NCI-H774 (cell line): ENCODE measurements at places on chromosomes 4 and X.

DNA sequence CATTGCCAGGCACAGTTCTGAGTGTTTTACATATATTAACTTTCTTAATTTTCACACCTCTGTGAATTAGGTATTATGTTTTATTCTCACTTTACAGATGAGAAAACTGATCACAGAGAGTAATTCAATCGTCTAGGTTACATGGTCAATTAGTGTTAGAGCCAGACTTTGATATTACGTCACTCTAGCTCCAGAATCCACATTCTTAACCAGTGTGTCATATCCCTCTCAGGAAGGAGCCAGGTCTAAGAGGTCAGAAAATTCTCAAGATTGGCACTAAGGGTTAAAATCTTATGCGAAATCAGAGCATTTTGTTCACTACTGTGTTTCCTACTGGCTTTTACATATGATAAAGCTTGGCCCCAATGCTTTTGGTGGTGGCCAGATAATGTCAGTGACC lies 7.4 kb downstream of the DMP1 start:
- DNase-seq = no peak

- no peak for DNase-seq
These were observed 28.7 kb downstream of the RBPJ start for GRCh38 chr4:26349496-26349895.

DNA sequence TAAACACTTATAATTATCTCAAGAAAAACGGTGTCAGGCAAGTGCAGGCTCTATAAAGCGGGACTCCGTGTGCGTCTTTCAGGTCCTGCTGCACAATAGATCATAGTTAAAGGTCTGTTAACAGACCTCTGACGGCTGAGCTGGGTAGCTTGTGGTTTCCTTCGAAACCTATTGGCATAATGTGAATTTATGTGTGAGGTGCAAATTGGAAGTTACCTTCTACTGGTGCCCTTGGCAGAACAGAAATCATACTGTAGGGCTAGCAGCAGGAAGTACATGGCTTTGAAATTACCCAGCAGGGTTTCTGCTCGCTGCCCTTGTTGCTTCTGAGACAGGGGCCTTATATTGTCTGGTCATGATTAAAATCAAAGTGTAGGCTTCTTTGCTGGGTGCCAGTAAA lies 216.4 kb upstream of the HAND2 start:
- no peak for DNase-seq

- DNase-seq = no peak
These were observed 181.4 kb upstream of the PCDH7 start for GRCh38 chr4:30538794-30539193.

- no peak for DNase-seq
These were observed 75.1 kb downstream of the CEP44 start for GRCh38 chr4:174358829-174359228.

- DNase-seq = no peak
These were observed 296.2 kb downstream of the PAPSS1 start for GRCh38 chr4:107423677-107424405.

DNA sequence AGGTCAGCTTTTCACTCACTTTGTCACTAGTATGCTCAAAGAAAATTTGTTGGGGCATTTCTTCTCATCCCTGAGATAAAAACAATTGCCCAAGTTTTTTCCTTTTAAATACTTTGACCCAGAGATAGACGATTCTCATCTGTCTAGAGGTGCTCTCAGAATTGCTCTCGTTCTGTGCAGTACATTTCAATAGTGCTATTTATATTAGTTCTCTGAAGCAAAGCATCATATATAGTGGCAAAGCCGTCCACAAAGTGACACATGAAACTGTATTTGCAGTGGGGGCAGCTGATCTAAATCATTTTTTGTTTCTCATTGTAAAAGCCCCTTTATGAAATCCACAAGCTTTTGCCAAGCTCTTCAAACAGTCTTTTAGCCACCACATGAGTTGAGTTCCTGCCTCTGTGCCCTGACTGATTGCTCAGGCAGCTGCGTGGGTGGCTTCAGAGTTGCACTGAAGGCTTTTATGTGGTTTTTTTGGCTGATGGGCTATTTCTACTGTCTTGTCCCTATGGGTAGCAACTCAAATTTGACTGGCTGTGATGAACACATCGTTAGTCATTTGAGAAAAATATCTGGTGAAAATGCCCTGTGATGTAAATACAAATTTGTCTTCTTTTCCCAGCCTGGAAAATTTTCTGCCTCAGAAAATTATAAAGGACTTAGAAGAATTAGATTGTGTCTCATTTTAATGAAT lies 119.1 kb upstream of the OTUD4 start:
- no peak for DNase-seq

GRCh38 chr4:141458501-141458900 lies 177.9 kb upstream of the IL15 start:
- DNase-seq = no peak

DNA sequence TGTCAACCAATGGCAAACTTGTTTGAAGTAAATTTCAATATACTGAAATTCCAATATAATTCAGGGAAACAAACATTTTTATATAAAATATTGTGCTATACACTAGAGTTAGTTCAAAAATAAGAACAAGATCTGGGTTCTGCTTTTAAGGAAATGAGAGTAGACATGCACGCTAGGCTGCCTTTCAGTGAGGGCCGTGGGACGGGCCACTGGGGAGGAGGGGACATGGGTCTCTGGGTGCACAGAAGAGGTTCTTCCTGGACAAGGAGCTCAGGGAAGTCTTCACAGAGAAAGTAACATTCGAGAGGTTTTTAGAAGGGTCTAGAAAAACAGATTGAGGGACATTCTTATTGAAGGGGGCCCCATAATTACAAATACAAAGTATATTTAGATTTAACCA lies 64.4 kb downstream of the SHROOM3 start:
- DNase-seq = no peak

GRCh38 chr4:124965497-124965891 lies 253.0 kb upstream of the ANKRD50 start:
- DNase-seq = no peak

DNA sequence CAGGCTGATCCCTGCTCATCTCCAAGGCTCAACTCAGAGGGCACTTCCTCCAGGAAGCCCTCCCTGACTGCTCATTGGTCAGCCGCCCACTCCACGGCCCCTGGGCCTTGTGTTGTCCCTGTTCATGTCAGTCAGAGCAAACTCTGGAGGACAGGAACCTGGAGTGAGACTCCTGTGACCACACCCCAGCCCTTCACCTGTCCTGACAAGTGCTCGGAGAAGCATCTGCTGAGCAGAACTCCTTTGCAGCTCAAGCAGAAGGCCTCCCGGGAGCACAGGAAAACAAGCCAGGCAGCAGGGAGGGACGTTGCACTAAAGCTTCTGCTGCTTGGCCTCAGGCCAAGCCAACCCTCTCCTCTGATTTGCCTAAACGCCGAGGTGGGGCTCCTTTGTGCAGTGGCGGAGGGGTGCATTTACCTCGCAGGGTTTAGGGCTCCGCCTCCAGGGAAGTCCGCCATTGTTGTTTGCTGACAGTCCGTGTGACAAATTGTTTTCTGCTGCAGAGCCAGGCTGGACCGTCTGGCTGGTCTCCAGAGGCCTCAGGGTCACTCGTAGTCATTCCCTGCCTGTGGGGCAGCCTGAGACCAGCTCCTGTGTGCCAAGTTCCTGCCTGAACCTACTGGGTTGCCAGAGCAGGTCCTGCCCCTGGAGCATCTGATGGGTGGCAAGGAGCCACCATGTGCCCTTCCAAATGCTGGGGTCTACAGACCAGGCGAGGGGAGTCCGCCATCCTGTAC lies 61.8 kb downstream of the C4orf50 start:
- peak; percentile 94 for DNase-seq

- no peak for DNase-seq
These were observed 148.9 kb upstream of the CPEB2 start for GRCh38 chr4:14853176-14853943.

DNA sequence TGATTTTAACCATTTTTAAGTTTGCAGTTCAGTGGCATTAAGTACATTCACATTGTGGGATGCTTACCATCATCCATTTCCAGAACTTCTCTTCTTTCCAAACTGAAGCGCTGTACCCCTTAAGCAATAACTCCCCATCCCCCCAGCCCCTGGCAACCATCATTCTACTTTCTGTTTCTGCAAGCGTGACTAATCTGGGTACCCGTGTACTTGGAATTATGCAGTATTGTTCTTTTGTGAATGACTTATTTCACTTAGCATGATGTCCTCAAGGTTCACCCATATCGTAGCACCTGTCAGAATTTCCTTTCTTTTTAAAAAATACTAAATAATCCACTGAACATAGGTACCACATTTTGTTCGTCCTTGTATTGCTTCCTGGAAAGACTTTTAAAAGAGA lies 32.9 kb downstream of the USP9X start:
- DNase-seq = no peak

DNA sequence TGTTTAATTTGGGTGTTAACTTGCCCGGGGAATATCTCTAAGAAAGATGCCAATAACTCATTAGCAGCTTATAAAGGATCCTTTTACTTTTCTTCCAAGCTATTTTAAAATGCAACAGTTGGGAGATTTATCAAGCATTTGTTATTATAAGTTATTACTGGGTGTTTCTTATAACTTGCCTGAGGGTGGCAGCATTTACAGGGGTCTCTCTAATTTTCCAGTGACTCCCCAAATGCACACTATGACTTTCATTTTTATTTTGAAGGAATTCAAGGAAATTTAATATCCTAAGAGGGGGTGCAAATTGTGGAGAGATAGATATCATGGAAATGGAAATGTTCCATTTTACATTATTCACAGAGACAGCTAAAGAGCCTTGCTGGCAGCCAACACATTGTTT lies 138.0 kb downstream of the PDGFRA start:
- DNase-seq = no peak

- DNase-seq = no peak
These were observed 36.1 kb upstream of the HMX1 start for GRCh38 chr4:8907596-8908205.

DNA sequence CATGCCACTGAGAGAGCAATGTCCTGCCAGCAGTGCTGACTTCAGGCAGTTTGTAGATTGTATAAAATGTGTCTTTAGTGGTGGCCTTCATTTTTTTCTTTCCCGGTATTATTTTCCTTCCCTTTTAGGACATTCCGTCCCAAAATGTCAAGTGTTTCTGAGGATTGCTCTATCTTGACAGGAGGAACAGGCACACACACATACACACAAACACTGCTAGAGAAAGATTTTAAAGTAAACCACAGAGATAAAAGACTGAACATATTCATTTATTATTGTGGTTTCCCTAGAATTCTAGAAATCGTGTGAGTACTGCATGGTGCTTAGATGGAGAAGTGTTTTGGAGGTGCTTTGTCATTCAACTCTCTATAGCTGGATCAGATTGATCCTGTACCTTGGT lies 111.9 kb downstream of the GABRB1 start:
- DNase-seq = no peak

DNA sequence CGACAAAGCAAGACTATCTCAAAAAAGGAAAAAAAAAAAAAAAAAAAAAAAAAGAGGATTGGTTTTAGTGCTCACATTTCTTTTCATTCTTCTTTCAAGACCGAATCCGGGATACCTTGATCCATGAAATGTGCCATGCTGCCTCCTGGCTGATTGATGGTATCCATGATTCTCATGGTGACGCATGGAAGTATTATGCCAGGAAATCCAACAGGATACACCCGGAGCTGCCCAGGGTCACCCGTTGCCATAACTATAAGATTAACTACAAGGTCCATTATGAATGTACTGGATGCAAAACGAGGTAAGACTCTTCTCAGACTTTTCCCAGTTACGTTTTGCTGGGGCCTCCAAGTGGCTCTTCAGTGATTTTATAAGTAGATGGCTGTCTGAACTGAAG lies 6.1 kb downstream of the CXCR3 start:
- no peak for DNase-seq

GRCh38 chr4:94349193-94349592 lies 6.6 kb upstream of the HPGDS start:
- DNase-seq = no peak

GRCh38 chr4:168655182-168655581 lies 158.3 kb downstream of the PALLD start:
- DNase-seq = no peak

- no peak for DNase-seq
These were observed 1755.5 kb downstream of the PCDH19 start for GRCh38 chrX:98654565-98654964.

- DNase-seq = no peak
These were observed 152.3 kb downstream of the LRBA start for GRCh38 chr4:150862829-150863228.

- DNase-seq = peak; percentile 19
These were observed 18.7 kb upstream of the TMEM192 start for GRCh38 chr4:165131247-165131832.

DNA sequence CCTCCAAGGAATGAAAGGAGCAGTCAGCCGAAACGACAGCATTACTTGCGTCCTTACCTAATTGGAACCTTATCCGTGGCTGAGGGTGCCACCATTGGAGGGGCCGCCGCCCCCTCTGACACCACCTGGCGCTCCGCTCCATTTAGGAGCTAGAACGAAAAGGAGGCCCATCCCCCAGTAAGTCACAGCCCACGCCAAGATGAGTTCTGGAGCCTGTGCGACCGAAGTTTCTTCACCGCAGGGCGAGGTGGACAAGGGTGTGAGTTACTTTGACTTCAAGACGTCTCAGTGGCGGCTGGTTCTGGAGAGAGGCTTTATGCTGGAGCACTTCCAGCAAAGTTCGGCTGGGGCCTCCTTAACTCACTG lies 729 bp upstream of the IRF2 start:
- no peak for DNase-seq
